Stimulated activated CD8-positive, alpha-beta memory T cell treated with anti-CD3 and anti-CD28 coated beads, Interleukin-15, amount 100 ng/mL, for 4 hours (primary cell): ENCODE measurements at places on chromosomes 13 and 19.

DNA sequence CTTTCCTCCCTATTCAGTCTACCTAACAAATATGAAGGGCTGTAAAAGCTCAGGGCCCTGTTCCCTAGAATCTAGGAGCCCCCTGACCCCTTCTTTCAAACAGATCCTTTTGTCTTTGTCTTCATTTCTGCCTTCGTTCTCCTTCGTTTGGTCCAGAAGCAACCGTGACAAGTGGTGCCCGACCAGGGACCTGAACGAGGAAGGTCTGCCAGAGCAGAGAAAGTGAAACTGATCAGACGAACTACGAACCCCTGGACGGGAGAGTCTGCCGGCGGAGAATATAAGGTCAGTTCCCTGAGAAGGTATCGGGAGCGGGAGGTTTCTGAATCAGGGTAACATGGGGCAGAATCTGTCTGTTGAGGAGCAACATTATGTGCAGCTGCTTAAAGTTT is 751 bp downstream of the ERVK3-1 start:
- DNase-seq: no peak

- no peak for DNase-seq
Observed at GRCh38 chr13:58804832-58805231, 1173.3 kb downstream of the PCDH17 start.

DNA sequence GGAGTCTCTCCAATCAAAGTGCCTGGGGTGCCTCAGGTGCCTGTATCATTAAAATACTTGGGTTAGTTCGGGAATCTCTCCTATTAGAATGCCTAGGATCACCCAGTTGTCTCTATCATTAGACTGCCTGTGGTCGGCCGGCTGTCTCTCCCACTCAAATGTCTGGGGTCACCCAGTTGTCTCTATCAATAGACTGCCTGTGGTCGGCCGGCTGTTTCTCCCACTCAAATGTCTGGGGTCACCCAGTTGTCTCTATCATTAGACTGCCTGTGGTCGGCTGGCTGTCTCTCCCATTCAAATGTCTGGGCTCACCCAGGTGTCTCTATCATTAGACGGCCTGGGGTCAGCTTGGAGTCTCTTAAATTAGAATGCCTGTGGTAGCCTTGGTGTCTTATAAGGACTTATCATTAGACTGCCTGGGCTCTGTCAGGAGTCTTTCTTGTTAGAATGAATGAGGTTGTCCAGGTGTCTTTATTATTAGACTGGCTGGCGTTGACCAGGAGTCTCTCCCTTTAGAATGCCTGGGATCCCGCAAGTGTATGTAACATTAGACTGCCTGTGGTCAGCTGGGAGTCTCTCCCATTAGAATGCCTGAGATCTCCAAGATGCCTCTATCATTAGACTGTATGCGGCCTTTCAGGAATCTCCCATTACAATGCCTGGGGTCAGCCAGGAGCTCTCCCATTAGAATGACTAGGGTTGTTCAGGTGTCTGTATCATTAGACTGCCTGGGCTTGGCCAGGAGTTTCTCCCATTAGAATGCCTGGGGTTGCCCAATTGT is 1555.5 kb downstream of the UQCRFS1 start:
- no peak for DNase-seq

DNA sequence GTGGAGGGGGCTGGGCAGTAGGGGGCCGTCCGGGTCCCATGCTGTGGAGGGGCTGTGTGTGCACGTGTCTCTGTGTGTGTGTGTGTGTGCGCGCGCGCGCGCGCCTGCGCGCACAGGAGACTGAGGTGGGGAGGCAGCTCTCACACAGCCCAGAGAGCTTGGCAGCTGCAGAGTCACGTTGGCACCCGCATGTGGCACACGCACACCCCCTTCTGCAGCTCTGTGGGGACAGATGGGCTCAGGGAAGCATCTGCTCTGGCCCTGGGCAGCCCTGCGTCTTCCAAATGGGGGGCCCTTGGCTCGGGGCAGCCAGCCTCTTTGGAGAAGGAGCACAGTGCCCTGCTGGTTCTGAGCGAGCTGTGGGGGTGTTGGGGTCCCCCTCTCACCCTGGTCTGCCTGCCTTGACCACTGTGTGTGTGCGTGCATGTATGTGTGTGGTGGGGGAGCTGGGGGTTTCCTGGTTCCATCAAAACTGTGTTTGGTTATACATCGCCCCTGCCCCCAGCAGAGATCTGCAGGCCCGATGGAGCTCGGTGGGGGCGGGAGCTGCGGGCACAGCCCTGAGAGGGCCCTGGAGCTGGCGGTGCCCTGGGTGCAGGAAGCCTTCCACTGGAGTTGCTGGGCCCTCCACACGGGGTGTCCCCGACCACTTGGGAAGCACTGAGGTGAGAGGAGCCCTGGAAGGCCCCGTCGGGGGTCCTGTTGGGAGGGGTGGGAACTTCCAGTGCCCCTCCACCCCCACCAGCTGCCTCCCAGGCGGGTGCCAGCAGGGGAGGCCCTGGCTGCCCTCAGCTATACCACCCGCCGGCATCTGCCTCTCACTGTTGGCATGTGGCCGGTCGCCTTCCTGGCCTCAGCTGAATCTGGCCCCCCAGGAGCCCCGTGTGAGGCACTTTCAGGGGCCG is 67.1 kb downstream of the KDM4B start:
- no peak for DNase-seq

DNA sequence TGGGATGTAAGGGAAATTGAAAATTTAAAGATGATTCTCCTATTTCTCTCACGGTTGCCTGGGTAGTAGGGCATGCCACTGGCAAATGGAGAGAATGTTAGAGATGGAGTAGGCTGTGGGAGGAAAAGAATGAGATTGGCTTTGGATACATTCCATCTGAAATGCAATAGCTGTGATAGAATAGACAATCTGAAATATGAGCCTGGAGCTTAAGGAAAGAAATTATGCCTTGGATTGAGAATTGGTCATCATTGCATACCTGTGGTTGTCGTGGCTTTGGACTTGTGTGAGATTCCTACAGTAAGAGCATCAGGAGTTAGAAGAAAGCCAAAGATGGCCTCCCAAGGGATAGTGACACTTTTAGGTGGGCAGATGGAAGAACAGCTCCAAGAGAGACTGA is 305.1 kb upstream of the SLC10A2 start:
- DNase-seq: no peak

GRCh38 chr19:8638078-8638619 is 7.7 kb downstream of the NFILZ start:
- no peak for DNase-seq

DNA sequence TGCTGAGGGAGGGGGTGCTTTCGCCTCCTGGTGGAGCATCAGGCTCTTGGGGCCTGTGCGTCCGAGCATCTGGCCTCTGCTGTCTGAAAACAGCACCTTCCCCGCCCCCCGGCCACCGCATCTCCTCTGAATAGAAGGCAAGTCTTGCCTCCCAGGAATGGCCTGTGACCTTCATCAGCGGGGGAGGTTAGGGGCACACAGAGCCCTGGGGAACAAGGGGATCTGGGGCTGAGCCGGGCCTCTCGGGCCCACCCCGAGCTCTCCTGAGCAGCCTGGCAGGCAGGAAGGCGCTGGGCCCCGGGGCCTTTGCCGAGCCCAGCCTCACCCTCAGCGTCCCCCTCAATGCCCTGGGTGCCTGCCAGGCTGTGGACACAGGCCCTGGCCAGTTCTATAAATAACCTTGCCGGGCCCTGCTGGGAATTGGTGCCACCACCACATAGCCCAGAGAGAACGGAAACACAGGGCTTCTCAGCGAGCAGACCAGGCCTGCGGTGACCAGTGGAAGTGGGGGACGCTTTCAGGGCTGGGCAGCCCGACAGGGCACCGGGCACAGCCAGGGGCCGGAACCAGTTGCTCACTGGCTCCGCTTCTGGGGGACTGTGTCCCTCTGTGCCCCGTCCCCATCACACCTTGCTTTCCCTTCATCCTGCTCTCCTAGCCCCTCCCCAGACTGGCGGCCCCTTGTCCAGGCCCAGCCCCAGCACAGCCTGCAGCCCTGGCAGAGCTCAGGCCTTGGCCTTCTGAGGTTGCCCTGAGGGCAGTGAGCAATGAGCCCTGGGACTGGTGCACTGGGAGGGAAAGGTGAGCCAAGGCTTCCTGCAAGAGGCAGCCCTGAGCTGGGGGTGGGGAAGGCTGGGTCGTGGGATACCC is 9.5 kb downstream of the STK11 start:
- no peak for DNase-seq

- no peak for DNase-seq
Observed at GRCh38 chr19:10137751-10138682, 18.3 kb upstream of the EIF3G start.

DNA sequence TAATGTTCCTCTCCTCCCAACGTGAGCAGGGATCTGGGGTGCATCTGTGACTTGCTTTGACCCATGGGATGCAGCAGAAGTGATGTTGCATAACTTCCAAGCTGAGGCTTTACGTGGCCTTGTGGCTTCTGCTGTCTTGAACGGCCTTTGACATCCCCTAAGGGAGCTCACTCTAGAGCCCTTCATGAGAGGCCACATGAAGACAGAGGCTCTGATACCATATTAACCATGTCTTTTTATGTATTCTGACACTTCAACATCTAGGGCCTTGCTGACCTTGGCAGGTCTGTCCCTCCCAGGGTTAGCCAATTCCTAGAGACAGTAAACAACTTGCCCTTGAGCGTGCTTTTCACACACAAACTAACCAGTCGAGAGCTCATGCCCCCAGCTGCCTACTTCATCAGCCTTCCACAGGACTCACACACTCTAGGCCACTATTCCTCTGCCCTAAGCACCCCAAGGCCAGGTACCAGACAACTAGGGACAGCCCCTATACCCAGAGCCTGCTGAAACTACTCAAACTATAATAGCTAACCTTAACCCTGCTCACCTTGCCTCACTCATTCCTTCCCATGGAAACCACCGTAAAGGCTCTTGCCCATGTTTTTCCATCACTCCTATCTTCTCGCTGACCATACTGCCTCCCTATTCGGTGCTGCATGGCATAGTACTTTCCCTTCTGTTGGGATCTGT is 45.4 kb downstream of the CCDC70 start:
- no peak for DNase-seq

GRCh38 chr19:35879068-35879467 is 10.7 kb downstream of the APLP1 start:
- no peak for DNase-seq
